Right lung (tissue), 10 donors: ENCODE measurements at places on chromosomes 2 and 18.

- DNase-seq: peak; percentile 46
Measured at GRCh38 chr2:86037141-86037794, 68.4 kb downstream of the POLR1A start.

- DNase-seq: no peak
Measured at GRCh38 chr2:10678225-10678624, 11.6 kb downstream of the NOL10 start.

DNA sequence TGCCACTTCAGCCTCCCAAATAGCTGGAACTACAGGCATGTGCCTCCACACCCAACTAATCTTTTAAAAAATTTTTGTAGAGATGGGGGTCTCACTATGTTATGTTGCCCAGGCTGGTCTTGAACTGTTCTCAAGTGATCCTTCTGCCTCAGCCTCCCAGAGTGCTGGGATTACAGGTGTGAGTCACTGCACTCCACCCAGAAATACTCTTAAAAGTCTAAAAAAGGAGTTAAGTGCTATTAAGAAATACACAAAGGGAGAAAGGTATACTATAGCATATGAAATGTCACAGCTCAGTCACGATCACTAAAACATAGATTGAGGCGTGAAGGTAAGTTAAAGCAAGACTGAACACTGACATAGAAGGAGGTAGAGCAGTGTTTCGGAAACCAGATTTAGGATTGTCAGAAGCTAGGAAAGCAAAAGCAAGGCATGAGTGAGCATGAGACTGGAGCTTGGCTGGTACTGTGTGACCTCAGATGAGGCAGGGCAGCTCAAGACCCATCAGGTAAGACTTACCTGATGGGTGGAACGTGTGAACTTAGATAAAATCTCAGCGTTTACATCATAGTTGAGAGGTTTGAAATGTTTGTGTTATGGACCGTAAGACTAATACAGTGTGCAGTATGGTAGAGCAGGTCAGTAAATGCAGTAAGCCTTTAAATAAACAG, 9.2 kb downstream of the CCNYL1 start:
- DNase-seq: no peak

- no peak for DNase-seq
Measured at GRCh38 chr2:211367293-211367692, 810.9 kb downstream of the CPS1 start.

- no peak for DNase-seq
Measured at GRCh38 chr2:137960223-137960622, 4.0 kb upstream of the HNMT start.

- no peak for DNase-seq
Measured at GRCh38 chr18:78813936-78814710, 165.5 kb upstream of the SALL3 start.

- DNase-seq: no peak
Measured at GRCh38 chr2:241818229-241818942, 9.4 kb downstream of the NEU4 start.

- DNase-seq: peak; percentile 66
Measured at GRCh38 chr18:46335534-46336101, 231.4 kb downstream of the HAUS1 start.

- DNase-seq: peak; percentile 24
Measured at GRCh38 chr2:118077636-118078247, 10.5 kb upstream of the INSIG2 start.

GRCh38 chr2:67642046-67642382, 244.9 kb downstream of the ETAA1 start:
- no peak for DNase-seq

- no peak for DNase-seq
Measured at GRCh38 chr2:51994123-51994763, 962.3 kb upstream of the NRXN1 start.

- DNase-seq: no peak
Measured at GRCh38 chr2:190413421-190413820, 5.3 kb downstream of the MFSD6 start.

- no peak for DNase-seq
Measured at GRCh38 chr2:48668992-48669391, 51.3 kb downstream of the GTF2A1L start.

DNA sequence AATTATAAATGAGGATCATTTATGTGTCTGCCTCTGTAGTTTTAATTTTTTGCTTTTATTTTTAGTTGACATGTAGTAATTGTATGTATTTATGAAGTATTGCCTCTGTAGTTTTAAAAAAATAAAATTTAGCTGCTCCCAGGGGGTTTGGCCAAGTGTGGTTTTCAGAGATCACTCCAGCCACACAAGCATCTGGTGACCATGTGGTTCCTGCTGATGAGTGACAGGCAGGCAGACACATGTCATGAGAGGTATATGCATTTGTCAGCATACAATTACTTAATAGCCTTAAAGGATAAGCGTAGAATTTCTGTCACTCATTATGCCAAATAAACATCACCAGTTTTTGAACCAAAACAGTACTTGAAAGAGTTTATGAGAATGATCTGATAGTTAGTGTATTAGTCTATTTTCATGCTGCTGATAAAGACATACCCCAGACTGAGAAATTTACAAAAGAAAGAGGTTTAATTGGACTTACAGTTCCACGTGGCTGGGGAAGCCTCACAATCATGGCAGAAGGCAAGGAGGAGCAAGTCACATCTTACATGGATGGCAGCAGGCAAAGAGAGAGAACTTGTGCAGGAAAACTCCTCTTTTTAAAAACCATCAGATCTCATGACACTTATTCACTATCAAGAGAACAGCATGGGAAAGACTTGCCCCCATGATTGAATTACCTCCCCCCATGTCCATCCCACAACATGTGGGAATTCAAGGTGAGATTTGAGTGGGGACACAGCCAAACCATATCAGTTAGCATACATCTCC, 29.6 kb downstream of the MREG start:
- DNase-seq: no peak

GRCh38 chr2:186984966-186985365, 136.0 kb upstream of the ZSWIM2 start:
- no peak for DNase-seq
